GM23248 (cell line): ENCODE measurements at places on chromosomes 2 and 18. TPM values are rescaled to one million over a fixed set of nuclear protein-coding genes. Genes with fewer than 3 reads are reported as not detected.
A peak's percentile ranks its signal among the peaks of the same experiment; 100 is the strongest.

DNA sequence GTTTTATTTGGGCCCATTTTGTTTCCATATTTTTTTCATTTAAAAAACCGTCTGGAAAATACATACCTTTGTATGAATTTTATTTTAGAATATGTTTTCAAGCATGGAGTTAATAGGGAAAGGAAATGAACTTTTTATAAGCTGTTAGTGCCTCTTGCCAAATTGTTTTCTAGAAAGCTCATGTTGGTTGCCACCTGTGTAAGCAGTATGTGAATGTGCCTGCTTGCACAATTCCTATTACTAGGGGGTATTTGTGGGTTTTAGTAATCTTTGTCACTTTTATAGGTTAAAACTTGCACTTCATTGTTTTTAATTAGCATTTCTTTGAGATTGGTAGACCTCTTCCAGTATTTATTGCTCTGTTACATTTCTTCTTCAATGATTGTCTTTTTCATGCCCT is 107.3 kb downstream of the TANC1 start:
- DNase-seq: no peak

The ASB18 gene
- not detected in 2 replicates for polyA plus RNA-seq

DNA sequence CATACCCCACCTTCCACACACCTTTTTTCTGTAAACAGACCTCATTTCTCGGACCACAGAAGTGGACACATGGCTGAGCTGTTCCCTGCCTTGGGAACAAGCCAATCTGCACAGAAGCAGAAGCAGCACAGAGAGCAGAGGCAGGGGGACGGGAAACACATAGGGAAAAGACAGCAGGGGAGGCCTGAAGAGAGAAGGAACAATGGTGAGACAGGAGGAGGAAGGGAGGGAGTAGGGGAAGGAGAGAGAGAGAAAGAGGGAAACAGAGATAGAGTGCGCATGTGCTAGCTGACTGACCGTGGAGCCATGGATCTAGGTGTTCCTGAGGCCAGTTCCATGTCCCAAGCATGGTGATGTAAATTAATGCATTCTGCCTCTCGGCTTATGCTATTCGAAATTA is 119.7 kb downstream of the NOL10 start:
- DNase-seq: no peak

The ASIC4 gene
- polyA plus RNA-seq: not detected in 2 replicates

GRCh38 chr2:128496700-128497099 is 178.0 kb upstream of the HS6ST1 start:
- DNase-seq: no peak

- DNase-seq: no peak
These were observed 33.1 kb downstream of the ARL4C start for GRCh38 chr2:234463626-234464290.

DNA sequence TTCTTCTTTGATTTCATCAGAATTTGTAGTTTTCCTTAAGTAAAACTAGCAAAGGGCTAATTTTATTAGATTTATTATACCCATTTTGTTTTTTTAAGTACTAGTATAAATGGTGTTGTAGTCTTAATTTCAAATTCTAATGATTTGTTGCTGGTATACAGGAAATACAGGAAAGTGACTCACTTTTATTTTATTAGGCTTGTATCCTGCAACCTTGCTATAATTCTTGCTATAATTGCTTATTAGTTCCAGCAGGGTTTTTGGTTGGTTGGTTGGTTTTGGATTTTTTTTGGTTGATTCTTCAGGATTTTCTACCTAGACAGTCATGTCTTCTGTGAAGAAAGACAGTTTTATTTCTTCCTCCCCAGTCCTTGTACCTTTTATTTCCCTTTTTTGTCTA is 110.6 kb upstream of the IL1R2 start:
- DNase-seq: peak; percentile 36

DNA sequence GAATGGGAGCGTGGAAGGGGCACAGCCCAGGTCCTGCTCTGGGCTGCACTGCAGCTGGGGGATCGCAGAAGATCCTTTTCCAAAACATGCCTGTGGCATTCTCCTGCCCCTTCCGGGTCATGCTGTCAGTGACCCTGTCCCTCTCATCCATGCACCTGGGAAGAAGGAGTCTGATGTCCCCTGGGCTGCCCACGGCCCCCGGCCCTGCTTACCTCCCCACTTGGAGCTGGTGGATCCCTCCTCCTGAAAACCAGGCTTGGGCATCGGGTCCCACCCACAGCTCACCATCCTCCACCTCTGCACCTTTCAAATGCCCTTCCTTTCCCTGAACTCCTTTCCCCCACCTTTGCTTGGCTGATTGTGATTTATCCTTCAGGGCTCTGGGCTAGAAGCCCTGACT is 11.8 kb downstream of the INHBB start:
- DNase-seq: no peak

DNA sequence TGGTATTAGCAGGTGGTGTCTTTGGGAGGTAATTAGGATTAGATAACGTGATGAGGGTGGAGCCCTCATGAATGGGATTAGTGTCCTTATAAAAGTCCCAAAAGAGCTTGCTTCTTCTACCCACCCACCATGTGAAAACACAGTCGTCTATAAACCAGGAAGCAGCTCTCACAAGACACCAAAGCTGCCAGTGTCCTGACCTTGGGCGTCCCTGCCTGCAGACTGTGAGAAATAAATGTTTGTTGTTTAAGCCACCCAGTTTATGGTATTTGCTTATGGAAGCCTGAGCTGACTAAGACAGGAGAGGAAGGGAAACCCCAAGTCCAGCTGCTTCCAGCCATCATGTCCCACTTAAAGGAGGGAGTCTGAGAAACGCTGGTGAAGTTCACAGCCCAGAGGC is 13.6 kb downstream of the ADI1 start:
- no peak for DNase-seq

GRCh38 chr2:135689679-135690078 is 52.0 kb upstream of the UBXN4 start:
- no peak for DNase-seq

DNA sequence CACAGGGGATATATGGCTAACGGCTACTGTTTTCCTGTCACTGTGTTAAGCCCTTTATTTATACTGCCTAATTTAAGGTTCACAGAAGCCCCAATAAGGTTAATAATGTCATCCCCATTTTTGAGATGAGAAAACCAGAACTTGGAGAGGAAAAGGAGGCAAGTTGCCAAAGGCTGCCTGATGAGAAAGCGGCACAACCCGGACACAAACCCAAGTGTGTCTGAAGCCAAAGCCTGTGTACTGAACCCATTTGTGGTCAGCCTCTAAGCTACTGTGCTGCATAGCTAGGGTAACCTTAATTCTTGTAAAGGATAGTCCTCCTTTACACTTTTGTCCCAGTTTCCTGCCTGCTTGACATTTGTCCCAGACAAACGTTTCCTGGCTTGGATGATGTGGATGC is 954.7 kb upstream of the FANCL start:
- DNase-seq: no peak

The ITGB6 gene
- 0.05 TPM in 1 of 2 replicates, not detected in the other for polyA plus RNA-seq

The PRSS56 gene
- polyA plus RNA-seq: not detected in 2 replicates

- peak; percentile 22 for DNase-seq
These were observed 38.8 kb downstream of the BMP10 start for GRCh38 chr2:68832233-68832869.

- DNase-seq: no peak
These were observed 58.1 kb downstream of the ROCK2 start for GRCh38 chr2:11286323-11286722.

- no peak for DNase-seq
These were observed 134.6 kb downstream of the CYP26B1 start for GRCh38 chr2:72012886-72013574.

The C2orf74 gene
- 14.2 and 17.9 TPM in 2 replicates for polyA plus RNA-seq

- no peak for DNase-seq
These were observed 421.6 kb upstream of the CHST9 start for GRCh38 chr18:27606741-27607140.

The RABL2A gene
- 6.5 and 9.7 TPM in 2 replicates for polyA plus RNA-seq

The XDH gene
- polyA plus RNA-seq: 1.3 and 1.8 TPM in 2 replicates

DNA sequence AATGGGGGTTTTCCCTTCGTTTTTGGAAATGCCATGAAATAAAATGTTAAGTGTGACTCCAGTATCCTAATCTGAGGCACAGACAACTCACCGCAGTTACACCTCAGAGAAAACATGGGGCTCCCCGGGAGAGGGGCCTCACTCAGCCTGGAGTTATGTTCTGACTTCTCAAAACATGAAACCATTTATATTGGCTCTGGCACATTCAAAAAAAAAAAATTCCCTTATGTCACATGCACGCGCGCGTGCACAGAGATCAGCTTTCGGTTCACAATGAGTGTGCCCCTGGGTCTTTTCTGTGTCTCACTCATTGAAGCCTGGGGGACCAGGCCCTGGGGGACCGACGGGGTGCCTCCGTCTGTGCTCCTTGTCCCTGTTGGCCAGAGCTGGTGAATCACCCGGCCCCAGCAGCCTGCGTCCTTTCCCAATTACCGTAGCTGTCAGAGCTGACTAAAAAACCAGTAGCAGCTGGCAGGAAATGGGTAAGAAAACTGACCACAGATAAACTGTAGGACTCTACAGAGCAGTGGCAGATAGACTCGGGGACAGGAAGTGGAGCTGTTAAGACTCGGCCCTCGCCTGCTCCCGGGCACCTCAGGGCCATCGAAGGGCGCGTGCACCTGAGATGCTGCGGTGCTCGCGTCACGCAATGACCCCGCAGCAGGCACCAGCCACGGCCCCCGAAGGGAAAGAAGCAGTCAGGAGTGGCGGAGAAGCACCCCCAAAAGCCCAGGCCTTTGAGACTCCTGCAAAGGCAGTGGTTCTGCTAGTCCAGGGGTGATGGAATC is 138.3 kb upstream of the ID2 start:
- peak; percentile 94 for DNase-seq

The DSG1 gene
- not detected in 2 replicates for polyA plus RNA-seq

- no peak for DNase-seq
These were observed 263.2 kb upstream of the CDH7 start for GRCh38 chr18:65487569-65487968.

GRCh38 chr18:13485604-13486003 is 240.8 kb downstream of the FAM210A start:
- DNase-seq: no peak

The OLA1 gene
- polyA plus RNA-seq: 106 and 114 TPM in 2 replicates

The REG3A gene
- polyA plus RNA-seq: not detected in 2 replicates

The SS18 gene
- polyA plus RNA-seq: 67.7 and 73.1 TPM in 2 replicates

The RAB31 gene
- 144 and 162 TPM in 2 replicates for polyA plus RNA-seq

DNA sequence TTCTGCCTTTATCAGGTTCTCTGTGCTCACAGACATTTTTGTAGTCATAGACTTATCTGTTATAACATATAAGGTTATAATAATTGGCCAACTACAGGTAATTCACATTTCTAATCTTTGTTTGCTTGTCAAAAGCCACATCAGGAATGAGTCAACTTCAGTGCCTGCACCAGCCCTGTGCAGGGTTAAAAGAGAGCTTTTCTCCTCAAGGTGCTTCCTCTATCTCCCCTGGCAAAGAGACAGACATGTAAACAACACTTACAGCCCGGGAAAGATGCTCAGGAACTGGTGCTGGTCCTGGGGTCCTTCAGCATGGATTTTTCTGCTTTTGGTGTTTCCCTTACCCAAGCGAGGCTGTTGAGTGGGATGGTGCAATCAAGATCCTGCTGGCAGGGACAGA is 7.7 kb upstream of the EHD3 start:
- DNase-seq: no peak

The PLGLB2 gene
- polyA plus RNA-seq: 0.51 and 0.93 TPM in 2 replicates

DNA sequence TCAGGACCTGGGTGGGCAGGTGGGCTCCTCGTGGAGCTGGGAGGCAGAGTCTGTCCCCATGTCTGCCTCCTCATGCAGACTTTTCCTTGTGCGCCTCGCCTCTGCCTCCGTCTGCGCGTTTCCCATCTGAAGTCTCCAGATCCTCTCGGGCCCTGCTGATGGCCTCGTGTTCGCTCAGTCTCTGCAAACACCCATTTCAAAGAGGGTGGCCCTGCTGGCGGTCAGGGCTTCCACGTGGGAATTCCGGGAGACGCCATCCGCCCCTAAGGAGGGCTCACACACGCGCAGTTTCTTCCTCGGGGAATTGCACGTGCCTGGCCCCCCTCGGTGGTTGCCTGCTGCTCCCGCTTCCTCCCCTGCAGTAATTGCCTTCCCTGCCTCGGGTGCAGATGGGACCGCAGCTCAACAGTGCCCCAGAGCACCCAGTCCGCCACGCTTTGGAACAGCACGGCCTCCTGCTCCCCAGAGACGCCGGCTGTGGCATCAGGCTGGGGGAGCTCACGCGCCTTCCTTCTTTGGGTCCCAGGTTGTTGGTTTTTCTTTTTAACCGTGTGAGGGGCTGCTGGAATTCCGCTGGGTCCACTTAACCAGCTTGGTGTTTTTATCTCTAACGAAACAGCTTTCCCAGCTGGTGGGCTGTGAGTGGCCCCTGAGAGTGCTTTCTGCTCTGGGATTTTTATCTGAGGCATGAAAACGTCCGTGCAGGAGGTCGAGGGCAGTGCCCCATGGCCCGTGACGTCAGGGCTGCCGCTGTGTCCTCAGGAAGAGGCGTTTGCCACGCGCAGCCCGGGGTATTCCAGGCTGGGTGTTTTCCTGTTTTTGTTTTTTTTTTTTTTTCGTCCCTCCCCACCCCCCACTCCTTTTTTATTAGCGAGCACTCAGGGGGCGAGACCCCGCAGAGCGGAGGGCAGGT is 16.1 kb downstream of the NFATC1 start:
- no peak for DNase-seq

The POTEF gene
- polyA plus RNA-seq: not detected in 2 replicates

- DNase-seq: peak; percentile 79
These were observed 92.2 kb upstream of the DSEL start for GRCh38 chr18:67608615-67609273.

- DNase-seq: no peak
These were observed 204.3 kb downstream of the SEPTIN10 start for GRCh38 chr2:109409321-109410038.

DNA sequence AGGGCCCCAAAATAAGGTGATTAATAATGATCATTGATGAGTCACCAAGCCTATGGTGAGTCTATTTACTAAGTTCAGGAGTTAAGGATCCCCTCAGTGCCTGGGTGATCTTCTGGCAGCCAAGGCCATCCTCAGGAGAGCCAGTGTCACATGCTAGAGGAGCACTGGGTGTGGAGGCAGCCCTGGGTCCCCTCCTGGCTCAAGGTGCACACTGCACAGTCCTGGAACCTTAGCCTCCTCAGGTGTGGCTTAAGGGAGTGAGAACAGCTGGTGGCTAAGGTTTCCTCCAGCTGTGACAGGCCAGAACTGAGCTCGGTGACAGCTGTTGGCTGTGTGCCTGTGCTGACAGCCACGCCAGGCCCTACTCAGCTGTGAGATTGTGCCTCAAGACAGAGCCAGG is 52.1 kb upstream of the ACAA2 start:
- DNase-seq: peak; percentile 19

GRCh38 chr2:80547344-80547743 is 242.8 kb upstream of the LRRTM1 start:
- no peak for DNase-seq

GRCh38 chr2:219002395-219003266 is 9.4 kb upstream of the CRYBA2 start:
- peak; percentile 64 for DNase-seq
